Spleen (tissue), 13 donors: ENCODE measurements at places on chromosomes 4 and X. TPM values are rescaled to one million over a fixed set of nuclear protein-coding genes. Genes with fewer than 3 reads are reported as not detected.

DNA sequence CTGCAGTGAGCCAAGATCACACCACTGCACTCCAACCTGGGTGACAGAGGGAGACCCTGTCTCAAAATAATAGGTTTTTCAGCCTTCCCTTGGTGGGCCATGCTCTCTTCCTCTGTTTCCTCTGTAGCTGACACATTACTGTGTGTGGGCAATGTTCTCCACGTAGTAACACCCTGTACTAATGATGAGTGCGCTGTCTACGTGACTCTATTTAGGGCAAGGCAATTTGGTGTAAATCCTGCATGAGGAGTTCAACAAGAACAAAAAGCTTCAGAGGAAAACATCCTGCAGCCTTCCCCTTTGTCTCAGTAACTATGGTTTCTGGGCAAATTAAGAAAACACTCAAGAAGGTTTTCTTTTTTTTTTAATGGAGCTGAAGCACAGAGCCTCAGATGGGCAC lies 24.4 kb upstream of the JAKMIP1 start:
- no peak for DNase-seq

DNA sequence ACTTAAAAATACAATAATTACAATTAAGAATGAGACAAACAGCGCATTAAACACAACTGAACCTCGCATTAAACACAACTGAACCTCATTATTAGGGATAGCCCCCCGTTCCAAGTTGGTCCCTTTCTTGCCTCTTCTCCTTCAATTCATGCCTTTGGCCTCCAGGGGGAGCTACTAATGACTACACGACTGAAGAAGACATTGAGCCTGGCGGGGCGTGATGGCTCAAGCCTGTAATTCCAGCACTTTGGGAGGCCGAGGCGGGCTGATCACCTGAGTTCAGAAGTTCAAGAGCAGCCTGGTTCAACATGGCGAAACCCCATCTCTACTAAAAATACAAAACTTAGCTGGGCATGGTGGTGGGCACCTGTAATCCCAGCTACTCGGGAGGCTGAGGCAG lies 56.4 kb upstream of the NWD2 start:
- DNase-seq = no peak

DNA sequence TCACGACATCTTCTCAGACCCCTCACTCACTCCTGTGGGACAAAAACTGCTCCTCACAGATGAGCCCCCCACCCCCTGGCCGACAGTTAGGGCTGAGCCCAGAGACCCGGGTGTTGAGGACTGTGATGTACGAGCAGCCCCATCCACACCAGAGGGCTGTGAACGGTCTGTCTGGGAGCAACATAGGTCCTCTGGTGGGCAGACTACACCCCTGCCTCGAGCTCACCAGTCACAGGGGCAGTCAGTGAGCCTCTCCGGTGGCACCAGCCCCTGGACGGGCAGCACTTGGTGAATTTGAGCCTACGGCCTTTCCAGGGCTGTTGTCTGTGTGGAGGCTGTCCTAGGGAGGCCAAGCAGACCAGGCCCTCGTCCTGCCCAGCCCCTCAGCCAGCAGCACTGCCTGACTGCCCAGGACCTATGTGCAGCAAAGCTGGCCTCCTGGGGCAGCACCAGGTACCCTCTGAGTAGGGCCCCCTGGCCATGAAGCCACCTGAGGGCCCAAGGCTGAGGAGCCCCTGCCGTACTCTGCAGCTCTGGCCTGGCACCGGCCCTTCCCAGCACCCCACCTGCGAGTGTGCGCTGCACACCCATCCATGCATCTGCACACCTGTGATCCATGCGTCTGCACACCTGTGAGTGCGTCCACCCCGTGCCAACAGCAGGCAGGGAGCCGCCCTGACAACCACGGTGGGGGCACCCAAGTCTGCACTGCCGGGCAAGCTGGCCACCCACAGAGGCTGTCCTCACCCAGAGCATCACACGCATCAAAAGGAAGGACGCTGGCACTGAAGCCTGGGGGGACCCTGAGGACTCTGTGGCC lies 111.6 kb upstream of the NKX1-1 start:
- DNase-seq = peak; percentile 56

- no peak for DNase-seq
Measured at GRCh38 chr4:27248829-27249228, 388.2 kb downstream of the STIM2 start.

DNA sequence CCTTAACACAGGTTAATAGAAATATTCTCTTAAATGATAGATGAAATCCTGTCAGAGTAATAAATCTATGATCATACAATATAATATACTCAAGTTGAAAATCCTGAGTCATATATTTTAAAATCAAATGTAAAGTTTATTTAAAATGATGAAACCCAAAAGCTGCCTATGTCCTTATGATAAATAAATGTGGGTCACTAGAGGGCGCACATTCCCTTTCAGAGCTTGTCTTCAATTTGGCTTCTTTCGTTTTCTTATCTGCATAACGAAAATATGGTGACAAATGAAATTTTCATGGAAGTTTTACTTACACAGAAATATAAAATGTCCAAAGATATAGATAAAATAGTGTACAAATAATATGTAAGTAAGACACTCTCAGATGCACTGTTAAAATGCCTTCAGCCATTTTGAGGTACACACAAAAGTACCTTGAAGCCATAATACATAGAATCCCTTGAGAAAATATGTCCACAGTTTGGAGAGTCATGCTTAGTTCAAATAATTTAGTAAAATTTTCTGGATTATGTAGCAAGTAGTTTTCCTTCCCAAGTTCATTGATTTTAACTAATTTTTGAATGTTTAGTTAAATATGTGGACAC lies 680.4 kb downstream of the DMD start:
- no peak for DNase-seq

- no peak for DNase-seq
Measured at GRCh38 chrX:144730471-144730870, 516.8 kb upstream of the SPANXN1 start.

Gene TLR6
- 38.5 TPM for total RNA-seq

Gene COL4A6
- 1.1 TPM for total RNA-seq
